Colonic mucosa (tissue), 4 donors: ENCODE measurements at places on chromosomes 7 and 10.

DNA sequence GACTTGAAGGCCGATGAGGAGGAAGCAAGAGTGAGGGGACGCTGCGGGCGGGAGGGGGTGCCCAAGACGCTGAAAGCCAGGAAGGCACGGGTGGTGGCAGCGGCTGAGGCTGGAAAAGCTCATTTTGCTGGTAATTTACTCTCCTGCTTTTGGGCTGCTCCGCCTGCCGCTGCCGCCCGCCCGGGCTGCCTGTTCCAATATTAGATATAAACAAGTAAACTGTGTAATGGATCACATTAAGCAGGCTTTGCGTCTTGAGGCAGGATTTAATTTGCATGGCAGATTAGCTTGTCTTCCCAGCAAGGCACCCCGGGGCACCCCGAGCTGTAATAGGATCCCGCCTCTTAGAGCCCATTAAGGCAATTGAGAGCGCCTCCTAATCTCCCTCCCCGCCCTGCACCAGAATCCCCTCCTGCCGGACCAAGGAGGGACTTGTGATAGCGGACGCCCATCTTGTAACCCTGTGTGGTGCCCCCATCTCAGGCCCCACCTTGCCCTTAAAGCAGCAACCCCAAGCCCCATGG is 46.1 kb upstream of the SLF2 start:
- DNase-seq, result no peak

- no peak for DNase-seq
Measured at GRCh38 chr10:35007858-35008301, 82.3 kb downstream of the CUL2 start.

DNA sequence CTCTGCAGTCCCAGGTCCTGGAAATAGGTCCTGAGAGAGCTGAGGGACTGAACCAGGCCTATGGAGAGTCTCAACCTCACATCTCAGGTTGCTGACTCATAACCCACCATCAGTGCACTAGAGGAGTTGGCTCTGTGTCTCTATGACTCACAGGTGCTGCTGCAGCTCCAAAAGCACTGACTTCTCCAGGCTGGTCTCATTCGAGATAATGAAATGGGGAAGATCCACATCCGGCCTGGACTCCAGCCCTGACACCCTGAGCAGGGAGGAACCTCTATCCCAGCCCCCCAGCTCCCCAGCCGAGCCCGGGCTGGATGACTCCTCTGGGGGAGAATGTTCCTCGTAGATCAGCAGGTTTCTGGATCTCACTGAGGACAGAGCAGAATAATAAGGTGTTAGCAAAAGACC is 35.5 kb upstream of the DGKI start:
- no peak for DNase-seq

- DNase-seq, result no peak
Measured at GRCh38 chr10:58414270-58415041, 29.2 kb downstream of the TFAM start.

GRCh38 chr7:71637578-71637977 is 505.6 kb downstream of the GALNT17 start:
- DNase-seq, result no peak

- peak; percentile 95 for DNase-seq
Measured at GRCh38 chr10:72048450-72049124, 39.8 kb downstream of the SPOCK2 start.

DNA sequence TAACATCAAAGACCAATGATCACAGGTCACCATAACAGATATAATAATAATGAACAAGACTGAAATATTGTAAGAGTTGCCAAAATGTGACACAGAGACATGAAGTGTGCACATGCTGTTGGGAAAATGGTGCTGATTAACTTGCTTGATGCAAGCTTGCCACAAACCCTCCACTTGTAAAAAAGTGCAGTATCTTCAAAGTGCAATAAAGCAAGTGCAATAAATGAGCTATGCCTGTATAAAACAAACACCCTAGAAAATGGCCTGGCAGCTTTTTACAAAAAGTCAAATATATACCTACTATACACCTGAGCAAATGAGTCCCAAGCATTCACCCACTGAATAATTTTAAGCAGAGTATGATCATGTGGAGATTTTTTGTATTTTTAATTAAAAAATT is 9.7 kb upstream of the CCDC7 start:
- DNase-seq, result no peak

- no peak for DNase-seq
Measured at GRCh38 chr7:131370523-131370968, 42.9 kb downstream of the MKLN1 start.

DNA sequence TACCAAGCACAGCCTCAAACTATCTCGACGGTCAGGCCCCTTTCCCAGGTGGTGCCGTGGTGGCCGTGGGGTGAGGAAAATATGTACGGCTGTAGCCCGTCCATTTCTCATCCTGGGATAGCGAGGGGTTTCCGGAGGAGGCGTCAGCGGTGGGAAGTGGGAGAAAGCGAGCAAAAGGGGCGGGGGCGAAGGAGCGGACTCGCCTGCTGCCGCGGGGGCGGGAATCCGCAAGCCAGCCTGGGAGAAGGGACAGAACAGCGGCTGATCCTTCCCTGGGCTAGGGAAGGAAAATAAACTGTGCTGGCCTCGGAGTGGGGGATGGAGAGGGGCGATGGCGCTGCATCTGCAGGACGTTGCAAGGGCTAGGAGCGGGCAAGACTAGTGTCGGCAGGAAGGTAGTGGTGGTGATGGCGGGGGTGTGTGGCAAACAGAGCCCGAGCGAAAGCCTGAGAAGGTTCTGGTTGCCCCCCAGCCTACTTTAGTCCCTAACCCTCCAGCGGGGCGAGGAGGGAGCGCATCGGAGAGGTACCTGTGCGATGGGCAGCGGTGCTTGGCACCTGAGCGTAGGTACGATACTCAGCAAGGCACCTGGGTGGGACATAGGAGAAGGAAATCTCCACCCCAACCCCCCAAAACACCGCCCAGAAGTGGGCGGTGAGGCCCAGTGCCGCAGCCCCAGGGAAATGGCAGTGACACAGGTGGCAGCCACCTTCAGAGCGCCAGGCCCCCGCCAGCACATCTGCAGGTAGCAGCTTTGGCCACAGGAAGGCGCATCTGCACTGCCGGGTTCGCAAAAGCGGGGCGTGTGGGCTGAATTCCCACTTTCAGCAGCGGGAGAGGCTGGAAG is 49.9 kb upstream of the STEAP1B start:
- DNase-seq, result no peak

DNA sequence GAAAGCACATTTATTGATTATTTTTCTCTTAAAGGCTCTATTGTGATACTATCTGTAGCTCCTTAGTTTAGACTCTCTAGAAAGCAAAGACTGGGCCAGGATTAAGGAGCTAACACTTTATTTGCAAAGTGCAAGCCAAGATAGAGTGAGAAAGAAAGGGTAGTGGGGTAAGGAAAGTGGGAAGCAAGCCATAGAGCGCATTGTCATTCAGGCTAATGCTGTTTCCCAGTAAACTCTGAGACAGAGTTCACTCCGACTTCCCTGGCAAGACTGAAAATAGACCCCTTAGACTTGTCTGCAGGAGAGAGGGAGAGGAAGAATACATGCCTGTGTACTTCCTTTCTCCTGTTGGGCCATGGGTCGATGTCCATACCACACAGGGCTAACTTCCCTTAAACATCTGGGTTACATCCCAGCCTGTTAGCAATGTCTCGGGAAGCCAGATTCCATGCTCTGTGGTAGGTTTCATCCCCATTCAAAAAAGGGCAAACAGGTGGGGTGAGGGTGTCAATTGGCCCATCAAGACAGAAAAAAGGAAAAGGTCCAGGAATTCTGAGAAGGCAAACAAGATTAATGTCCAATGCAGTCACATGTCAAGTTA is 875.8 kb upstream of the CELF2 start:
- no peak for DNase-seq

DNA sequence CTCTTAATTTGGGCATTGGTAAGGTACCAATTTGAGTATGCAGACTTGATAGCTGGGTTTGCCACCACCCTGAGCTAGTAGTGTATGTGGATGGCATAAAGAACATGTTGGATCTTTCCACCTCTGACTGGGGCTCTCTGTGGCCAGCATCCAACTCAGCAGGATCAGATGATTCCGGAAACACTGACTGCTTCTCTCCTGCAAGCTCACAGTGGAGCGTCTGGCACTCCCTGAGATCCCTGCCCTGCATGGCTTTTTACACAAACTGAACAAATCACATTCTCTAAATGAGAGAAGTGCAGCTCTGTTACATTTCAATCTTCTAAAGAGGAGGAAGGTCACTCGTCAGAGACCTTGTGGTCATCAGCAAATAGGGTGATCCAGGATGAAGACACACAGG is 1057.5 kb downstream of the NRG3 start:
- no peak for DNase-seq

- DNase-seq, result peak; percentile 90
Measured at GRCh38 chr7:80918909-80919721, at the start of gene SEMA3C. TSS of gene SEMA3C (minus strand) at chr7:80919051. CDS start at chr7:80916781, 2,270 bp downstream.

- DNase-seq, result no peak
Measured at GRCh38 chr10:86691333-86692022, 23.2 kb downstream of the LDB3 start.

- DNase-seq, result no peak
Measured at GRCh38 chr10:23157691-23158369, 34.3 kb upstream of the PTF1A start.

DNA sequence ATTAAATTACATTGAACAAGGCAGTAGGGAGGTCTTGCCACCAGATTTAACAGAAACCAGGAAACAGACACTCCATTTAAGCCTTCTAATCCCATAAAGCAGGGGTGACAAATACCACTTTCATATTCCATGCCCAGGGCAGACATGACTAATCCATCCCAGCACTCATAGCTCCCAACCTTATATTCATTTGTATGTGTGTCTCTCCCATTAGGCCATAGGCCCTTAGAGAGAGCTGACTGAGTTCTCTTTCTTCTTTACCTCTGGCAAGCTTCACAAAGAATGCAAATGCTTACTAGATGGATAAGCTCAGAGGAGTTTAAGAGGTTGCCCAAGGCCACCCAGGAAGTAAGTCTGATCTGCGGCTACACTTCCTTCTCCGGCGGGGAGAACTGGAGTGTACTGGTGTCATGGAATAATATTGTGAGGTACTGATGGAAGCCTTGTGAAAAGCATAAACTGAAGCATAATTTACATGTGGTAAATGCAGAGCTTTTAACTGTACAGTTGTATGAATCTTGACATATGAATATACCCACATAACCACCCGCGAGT is 239.7 kb upstream of the HABP2 start:
- no peak for DNase-seq

GRCh38 chr10:71494980-71495381 is 98.3 kb downstream of the CDH23 start:
- no peak for DNase-seq

GRCh38 chr7:143354965-143355364 is 7.5 kb downstream of the FAM131B start:
- no peak for DNase-seq

- no peak for DNase-seq
Measured at GRCh38 chr10:31625566-31625965, 303.1 kb downstream of the ARHGAP12 start.

GRCh38 chr10:86155054-86155921 is 211.3 kb downstream of the GRID1 start:
- DNase-seq, result no peak

GRCh38 chr10:52517012-52517411 is 202.9 kb downstream of the DKK1 start:
- no peak for DNase-seq

DNA sequence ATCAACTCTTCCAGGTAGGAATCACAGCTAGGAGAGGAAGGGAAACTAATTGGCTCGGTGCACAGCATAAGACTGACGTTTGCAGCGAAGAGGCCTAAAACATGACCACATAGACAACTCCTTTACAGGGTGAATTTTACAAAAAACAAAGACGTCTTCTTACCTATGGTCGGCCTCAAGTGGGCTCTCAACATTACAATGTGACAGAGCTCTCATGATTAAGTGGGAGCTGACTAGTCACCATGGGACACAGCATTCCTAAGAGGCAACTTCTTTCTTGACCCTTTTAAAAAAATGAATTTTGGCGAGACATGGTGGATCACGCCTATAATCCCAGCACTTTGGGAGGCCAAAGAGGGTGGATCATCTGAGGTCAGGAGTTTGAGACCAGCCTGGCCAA is 4.6 kb downstream of the PDIA4 start:
- no peak for DNase-seq

DNA sequence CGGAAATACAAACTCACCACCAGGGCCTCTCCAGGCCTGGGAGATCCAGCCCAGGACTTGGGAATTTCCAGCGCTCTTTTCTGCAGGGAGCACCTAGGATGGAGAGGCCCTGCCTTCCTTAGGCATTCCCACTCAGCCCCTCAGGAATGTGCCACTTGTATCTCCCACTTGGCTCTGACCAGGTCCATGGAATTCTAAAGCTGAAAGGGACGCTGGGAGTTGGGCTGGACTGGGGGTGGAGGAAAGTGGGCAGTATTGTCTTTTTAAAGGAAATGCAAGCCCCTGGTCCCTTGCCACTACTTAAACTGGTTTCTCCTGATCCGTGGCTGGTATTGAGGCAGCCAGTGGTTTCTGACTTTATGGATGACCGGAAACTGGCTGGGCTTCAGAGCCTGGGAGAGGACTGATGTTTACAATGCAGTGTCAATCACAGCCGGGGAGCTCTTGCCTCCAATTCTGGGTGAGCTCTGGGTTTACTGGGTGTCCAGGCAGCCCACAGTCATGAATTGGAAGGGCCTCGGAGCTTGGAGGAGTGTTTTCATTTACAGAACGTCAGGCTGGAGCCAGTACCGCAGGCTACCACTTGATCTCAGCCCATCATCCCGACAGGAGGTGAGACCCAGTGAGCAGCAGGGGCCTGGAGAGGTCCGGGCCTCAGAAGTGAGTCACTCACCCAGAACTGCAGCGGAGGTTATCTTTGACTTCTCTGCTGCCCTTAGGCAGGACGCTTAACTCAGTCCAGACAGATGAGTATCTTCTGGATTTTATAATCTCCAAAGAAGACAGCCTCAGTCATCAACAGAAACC is 27.3 kb downstream of the AGAP3 start:
- DNase-seq, result no peak

- DNase-seq, result no peak
Measured at GRCh38 chr10:98169379-98169778, 34.9 kb downstream of the R3HCC1L start.

DNA sequence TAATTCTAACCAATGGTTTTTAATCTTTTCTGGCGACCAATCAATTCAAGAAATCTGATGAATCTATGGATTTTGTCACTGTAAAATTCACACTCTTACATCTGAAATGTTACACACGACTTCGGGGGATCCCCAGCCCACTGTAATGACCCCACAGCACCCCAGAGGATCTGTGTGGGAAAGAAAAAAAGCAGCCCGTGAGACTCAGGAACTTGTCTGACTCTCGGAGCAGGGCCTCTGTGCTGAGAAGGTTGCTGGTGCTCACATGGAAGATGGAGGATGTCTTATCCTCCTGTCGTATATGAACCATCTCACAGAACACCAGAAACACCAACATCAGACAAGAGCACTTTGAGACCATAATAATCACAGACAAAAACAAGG is 228.4 kb upstream of the INHBA start:
- DNase-seq, result no peak

DNA sequence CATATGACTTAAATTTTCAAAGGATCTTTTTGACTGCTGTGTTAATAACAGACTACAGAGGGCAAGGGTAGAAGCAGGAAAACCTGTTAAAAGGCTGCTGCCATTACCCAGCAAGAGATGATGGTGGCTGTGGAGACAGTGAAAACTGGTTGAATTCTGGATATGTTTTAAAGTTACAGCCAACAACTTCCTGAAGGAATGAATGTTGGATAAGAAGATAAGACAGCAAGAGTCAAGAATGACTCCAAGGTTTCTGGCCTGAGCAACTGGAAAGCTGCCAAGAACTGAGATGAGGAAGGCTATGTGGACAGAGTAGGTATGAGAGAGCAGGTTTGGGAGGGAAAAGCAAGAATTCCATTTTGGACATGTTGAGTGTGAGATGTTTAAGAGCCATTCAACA is 19.1 kb downstream of the CNOT4 start:
- DNase-seq, result peak; percentile 29
